Stimulated activated CD4-positive, alpha-beta T cell treated with anti-CD3 and anti-CD28 coated beads, Interleukin-15, amount 100 ng/mL, for 1 hour (primary cell): ENCODE measurements at places on chromosomes 5 and 9.

DNA sequence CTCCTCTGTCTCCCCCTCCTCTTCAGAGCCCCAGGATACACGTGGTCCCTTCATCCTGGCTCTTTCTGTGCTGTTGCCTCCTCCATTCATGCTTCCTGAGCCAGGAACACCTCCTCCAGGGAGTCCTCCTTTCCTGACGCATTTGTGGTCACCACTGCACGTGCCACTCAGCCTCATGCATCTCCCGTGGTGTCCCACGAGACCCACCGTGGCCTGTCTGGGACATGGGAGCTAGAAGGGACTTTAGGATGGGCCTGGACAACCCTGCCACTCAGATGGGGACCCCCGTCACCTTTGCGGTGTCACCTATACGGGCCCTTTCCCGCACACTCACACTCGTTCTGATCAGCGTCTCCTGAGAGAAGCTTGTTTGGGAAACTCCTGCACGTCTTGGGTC, 6.7 kb downstream of the GLIPR2 start:
- DNase-seq, result no peak

DNA sequence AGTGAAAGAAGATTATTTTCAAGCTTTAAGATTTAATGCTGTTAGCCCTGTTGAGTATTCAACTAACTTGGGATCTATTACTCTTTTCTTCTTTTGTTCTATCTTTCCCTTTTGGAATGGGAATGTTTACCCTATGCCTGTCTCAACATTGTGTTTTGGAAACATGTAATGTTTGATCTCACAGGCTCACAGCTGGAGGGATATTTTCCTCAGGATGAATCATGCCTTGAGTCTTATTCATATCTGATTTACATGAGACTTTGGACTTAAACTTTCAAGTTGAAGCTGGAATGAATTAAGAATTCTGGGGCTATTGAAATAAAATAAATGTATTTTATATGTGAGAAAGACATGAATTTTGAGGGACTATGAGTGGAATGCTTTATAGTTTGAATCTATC, 607.8 kb upstream of the PTGER4 start:
- DNase-seq, result no peak

- DNase-seq, result no peak
Measured at GRCh38 chr5:91357806-91358205, 25.3 kb downstream of the ARRDC3 start.

DNA sequence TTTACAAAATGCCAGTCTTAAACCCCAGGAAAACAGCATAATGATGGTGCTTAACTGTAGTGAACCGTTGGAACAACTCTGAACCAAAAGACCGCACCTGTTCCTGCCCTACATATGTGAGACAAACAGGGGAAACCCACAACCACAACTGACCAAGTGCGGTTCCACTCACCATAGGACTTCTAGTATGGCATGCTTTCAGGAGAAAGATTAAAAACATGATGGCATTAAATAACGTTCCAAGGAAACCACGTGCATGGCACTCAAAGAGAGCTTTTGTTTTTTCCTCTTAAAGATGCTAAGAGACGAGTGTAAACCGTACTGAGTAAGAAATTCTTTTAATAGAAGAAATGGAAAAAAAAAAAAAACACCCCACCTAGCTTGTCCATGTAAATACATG, 119.8 kb downstream of the SSBP2 start:
- no peak for DNase-seq
